Activated CD4-positive, CD25-positive, alpha-beta regulatory T cell treated with anti-CD3 and anti-CD28 coated beads, Interleukin-2, amount 50 U/mL, for 16 hours (primary cell): ENCODE measurements at places on chromosomes 6 and 20.
A peak's percentile ranks its signal among the peaks of the same experiment; 100 is the strongest.

DNA sequence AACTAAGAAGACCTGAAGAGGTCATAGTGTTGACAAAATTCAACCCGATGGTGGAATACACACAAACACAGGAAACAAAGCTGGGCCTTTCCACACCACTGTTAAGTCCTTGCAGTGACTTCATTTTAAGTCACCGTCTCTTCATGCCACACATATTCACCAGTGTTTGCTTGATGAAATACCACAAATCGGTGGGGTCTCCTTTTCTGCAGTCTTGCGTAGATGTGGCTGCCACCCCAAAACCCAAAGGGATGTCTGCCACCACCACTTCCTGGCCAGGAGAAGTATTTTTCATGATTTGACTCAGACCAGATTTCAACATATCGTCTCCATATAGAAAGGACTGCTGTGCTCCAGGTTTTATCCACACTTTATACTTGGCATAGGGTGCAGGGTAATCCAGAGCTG lies 11.0 kb upstream of the COL10A1 start:
- no peak for DNase-seq

DNA sequence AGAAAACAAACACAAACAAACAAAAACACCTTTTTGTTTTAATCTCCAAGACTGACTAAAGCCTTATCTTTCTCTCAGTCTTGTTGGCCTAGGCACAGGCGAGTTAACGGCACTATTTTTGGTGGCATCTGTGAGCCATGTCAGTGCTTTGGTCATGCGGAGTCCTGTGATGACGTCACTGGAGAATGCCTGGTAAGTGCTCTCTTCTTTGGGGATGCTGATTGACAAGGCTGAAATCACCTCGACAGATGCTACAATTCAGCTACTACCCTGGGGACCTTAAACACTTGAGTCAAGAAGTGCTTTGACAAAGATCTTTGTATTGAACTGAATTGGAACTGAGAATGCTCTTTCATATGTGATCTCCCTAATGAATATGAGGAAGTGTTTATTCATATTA lies 384.1 kb downstream of the LAMA2 start:
- no peak for DNase-seq

DNA sequence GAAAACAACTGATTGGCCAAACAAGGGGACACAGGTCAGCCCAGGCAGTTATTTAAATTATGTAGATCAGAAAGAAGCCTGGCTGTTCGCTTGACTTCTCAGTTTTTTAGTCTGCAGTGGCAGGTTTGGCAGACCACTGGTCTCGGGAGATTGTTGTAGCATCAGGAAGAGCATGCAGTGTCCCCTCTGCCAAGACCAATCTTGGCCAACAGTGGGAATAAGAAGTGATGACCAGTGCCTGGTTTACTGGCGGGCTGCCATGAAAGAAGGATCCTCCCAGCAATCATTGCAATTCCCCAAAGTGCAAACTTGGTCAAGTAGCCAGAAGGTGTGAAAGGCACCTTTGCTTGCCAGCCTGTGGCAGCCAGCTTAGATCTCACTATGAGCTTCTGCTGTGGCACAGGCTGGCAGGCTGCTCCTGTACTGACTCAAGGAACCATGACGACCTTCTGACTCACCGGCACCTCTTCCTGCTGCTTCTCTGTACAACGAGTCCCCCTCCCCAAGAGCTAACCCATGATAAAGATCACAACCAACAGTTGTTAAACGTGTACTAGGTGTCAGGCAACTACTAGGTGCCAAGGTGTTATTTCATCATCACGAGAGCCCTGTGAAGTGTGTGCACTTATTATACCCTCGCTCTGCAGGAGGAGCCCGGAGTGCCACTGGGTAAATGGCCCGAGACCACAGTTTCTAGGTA lies 76.8 kb upstream of the DUSP22 start:
- peak; percentile 31 for DNase-seq

GRCh38 chr6:3398755-3399696 lies 57.8 kb downstream of the SLC22A23 start:
- no peak for DNase-seq

GRCh38 chr6:167464177-167464576 lies 139.3 kb downstream of the TTLL2 start:
- DNase-seq, result no peak

DNA sequence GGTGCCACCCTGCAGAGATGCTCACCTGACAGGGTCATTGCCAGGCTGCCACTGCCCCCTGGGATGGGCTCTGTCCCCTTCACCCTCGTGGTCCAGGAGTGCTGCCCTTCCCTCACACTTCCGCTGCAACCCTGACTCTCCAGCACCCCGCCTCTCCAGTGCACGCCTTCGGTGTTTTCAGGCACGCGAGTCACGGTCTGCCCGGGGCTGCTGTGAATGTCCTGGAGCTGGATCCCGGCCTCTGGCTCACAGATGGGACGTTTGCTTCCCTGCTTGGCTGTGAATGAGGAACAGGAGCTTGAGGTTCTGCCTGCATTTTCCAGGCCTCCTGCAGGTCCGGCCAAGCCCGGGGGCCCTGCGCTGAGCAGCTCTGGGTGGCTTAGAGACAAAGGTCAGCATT lies 343.4 kb downstream of the SMOC2 start:
- DNase-seq, result no peak

GRCh38 chr6:25578538-25578937 lies 73.5 kb upstream of the SCGN start:
- DNase-seq, result no peak

DNA sequence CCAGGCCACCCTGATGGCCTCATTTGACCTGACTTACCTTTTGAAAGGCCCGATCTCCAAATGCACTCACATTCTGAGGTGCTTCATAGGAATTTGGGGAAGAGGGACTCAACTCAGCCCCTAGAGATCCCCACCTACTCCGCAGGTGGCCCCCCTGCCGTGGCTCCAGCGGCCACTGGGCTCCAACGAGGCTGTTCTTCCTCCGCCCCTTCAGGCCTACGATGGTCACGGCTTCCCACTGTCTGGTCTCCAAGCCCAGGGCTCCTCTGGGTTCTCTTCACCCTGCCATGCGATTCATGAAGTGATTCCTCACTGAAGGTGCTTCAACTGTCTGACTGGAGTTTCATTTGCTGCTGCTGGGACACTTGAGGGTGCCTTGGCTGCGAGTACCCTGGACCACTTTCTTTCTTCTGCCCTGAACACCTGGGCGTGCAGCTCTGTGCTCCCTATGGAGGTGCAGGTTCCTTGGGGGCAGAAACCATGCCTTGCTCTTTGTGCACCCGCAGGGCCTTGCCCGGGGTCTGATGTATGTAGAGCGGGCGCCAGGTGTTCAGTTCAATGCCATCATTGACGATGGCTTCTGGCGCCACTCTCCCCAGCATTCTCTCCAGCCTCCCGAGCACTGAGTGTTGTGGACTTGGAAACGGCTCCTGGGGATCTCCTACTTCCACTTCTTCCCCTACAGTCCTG lies 10.0 kb upstream of the DUSP22 start:
- no peak for DNase-seq

GRCh38 chr20:43205699-43206098 lies 16.0 kb upstream of the PTPRT start:
- DNase-seq, result no peak

DNA sequence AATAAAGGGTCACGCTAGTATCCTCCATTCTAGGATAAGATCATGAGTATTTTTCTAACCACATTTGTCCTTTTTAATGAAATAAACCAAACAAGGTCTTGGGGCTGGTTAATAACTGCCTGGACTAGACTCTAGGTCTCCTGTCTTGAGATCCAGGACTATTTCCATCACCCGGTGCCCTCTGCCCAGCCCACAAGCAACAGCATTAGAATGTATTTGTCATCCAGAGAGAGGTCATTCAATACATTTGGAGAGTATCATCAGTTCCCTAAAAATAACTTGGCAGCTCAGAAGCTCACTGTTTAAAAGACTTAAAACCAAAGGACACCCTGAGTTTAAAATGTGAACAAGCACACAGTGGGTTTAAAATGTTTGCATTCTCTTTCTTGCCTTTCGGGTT lies 4.4 kb upstream of the RBM24 start:
- DNase-seq, result no peak

- DNase-seq, result no peak
These were observed 111.2 kb upstream of the SLC35B3 start for GRCh38 chr6:8546496-8546895.

DNA sequence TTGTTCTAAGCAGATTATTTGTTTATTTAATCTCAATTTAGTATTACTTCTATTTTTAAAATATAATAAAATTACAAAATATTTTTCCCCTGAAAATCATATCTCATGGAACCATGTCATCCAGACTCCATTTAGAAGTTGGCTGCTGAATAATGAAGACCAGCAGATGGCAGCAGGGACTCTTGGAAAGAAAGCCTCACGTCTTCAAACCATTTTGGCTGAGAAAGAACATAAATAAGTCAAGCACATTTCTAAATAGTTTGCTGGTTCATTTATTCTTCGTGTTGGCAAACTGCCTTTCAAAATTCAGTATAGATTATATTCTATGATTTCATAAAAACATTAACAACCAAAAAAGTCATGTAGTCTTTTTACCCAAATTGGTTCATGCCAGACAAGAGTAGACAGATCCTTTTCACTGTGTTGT lies 71.7 kb downstream of the RCAN2 start:
- DNase-seq, result no peak

DNA sequence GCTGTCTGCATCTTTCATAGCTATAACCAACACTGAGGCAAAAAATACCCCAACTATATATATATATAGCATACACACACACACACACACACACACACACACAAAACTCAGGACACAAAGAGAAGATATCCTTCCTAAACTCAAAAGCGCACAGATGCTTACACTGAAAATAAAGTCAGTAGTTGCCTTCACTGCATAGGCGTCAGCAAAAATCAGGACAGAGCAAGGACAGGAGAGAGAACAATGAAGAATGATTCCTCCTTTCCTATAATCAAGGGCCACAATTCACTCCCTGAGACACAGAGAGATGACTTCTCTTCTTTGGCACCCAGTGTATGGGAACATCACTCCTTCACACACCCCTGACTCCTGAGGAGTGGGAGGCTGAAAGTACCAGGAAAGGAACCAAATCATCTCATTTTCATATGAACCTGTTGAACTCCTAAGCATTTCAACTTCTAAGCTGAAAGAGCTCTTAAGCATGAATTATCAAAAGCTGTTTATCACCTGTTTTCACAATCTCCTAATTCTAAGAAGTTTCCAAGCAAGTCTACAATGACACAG lies 141.4 kb downstream of the HIVEP2 start:
- DNase-seq, result no peak

DNA sequence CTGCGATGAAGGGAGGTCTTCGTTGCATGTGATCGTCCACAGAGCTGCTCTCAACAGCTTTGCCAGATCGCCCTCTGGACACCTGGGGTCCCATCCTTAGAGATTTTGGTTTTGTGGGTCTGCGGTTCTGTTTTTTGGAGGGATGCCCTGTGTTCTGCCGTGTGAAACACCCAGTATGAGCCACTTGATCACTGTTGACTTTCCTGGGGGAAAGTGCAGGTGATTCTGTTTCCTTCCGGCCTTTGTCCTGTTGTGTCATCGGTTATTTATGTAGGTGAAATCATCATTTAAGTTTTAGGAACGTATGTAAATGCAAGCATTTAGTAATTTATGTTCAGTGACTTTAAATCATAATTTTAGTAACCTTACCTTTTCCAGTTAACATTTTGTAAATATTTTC lies 56.4 kb upstream of the SLC22A1 start:
- DNase-seq, result no peak

GRCh38 chr20:59159091-59159490 lies 4.5 kb upstream of the ZNF831 start:
- no peak for DNase-seq

GRCh38 chr20:16707674-16708073 lies 22.2 kb upstream of the SNRPB2 start:
- no peak for DNase-seq

GRCh38 chr6:150119173-150119572 lies 23.7 kb upstream of the PPP1R14C start:
- no peak for DNase-seq
